ENCODE measurements at places on chromosomes 6 and 20.
A peak's percentile ranks its signal among the peaks of the same experiment; 100 is the strongest.

DNA sequence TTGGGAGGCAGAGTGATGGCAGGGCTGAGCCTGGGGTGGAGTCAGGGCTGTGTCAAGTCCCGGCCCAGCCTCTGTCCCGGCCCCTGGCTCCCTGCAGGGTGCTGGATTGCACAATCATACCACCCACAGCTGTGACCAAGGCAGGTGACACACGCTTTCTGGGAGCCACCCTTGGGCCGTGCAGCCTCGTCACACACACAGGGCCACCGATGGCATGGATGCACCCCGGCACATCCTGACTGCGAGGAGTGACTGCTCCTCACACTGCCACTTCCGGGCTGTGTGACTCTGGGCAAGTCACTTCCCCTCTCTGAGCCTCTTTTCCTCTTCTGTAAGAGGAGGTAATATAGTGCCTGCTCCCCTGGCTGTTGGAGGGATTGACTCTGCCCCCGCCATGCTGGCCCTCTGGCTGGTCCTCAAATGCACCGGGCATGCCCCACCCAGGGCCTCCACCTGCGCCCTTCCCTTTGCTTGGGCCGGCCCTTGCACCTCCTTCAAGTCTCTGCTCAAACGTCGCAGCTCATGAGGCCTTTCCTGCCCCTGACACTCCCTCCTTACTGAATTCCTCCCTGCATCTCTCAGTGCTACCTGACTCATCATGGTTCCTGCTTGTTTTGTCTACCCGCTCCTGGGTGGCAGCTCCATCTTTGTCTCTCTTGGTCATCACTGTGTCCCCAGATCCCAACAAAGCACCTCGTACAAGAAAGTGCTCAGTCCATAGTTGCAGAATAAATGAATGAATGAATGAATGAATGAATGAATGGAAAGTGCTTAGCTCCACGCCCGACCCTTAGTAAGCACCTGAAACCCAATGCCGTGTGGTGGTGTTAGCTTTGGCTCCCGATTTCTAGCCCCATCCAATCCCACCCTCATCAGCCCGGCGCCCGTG is 93.5 kb downstream of the CEBPB start:
- peak; percentile 24 for DNase-seq

DNA sequence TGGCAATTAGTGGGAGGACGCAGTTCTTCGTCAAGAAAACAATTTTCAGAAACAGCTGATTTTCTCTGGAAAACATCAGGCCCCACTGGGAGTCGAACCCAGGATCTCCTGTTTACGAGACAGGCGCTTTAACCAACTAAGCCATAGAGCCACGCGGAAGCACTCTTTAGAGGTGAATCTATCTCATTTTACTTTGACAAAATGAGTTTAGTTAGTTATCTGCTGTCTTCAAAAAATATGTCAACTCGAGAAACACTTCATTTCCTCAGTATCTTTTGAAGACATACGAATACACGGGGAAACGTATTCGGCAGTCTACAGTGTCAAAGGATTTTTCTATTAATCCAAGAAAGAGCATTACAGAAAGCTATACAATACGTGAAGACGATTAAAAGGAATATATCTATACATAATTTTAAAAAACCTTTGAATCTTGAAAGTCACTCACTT is 26.7 kb downstream of the GPX6 start:
- peak; percentile 67 for DNase-seq

- no peak for DNase-seq
These were observed 18.8 kb downstream of the APCDD1L start for GRCh38 chr20:58496429-58496769.

- peak; percentile 40 for DNase-seq
These were observed 201.0 kb downstream of the PRL start for GRCh38 chr6:22095836-22096235.

- no peak for DNase-seq
These were observed 60.7 kb upstream of the SHLD1 start for GRCh38 chr20:5689463-5689862.

- peak; percentile 26 for DNase-seq
These were observed 988 bp downstream of the TXNDC5 start for GRCh38 chr6:7909323-7910276.

DNA sequence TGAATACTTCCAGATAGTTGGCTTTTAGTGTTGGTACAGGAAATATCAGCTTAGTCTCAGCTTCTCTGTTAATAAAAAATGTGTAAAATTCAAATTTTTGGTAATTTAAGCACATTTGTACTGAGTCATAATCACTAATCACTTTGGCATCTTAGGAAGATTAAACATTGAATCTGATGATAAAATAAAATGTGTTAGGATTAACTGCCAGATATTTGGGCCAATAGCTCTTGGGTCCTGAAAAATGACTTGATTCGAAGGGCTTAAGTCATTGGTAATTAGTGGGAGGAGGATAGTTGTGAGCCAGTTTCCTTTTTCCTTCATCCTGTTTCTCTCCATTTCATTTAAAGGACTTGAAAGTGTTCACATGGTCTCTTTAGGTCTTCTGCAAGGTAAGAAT is 426.1 kb downstream of the RFPL4B start:
- no peak for DNase-seq

DNA sequence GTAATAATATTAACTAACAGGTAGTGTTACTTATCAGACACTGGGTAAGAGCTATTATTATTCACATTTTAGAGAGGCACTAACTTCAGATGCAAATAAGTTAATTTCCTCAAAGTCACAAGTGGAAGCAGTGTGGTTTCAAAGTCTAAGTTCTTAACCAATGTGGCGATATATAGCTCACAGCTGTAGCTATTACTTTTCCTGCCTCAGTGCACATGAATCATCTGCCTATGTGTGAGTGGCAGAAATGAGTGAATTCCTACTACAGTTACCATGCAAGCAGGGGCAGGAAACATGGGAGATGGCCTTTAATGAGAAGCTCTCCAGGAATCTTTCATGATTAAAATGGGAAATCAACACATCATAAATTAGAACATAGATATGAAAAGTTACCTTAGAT is 126.2 kb upstream of the EYA4 start:
- peak; percentile 20 for DNase-seq

DNA sequence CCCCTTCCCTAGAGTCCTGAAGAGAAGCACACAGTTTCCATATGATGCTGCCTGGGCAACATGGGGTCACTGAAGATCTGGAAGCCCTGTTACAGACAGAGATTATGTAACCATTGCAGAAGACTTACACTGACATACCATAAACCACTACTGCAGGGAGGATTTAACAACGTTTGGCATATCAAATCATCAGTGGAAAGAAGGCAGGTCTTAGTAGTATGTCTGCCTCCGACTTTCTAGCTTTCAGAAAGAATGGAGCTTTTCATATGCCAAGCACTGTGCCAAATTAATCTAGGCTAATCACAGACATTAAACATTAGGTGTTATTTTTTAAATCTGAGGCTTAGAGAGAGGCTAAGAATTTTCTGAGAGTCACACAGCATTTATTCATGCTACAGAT is 144.3 kb downstream of the ADGRB3 start:
- DNase-seq, result no peak

DNA sequence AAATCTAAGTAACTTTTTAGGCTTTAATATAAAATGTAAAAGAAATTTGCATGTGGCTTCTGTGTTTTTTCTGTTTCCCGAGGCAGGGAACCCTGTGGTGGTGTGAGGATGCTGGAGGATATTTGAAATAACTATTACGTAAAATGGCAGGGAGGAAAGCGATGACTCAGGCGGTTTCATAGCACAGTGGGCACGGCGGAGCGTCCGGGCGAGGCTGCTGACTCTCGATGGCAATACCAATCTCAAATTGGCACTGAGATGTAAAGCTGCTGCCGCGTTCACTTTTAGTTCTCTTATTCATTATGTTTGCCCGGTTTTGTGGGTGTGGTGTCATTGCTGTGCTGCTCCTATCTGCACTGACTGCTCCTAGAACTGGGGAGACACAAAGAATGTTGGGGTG is 254.3 kb downstream of the THBS2 start:
- no peak for DNase-seq

GRCh38 chr20:21049305-21049828 is 56.8 kb downstream of the LINC00237 start:
- DNase-seq, result no peak

DNA sequence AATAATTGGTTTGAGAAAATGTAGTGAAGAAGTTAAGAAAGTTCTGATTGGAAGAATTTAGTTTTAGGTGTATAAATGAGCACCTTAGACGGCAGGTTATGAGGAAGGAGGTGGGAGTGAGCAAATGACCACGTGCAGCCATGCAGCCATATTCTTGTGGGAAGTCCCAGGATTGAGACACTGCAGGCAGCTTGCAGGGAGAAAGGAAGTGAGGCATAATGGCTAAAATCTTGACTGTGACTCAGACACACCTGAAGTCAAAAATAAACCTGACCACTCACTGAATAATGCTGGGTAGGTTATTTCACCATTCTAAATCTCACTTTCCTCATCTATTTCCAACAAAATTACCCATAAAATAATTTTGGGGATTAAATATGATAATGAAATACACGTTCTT is 16.6 kb downstream of the DSE start:
- DNase-seq, result no peak

GRCh38 chr6:119612911-119613381 is 263.4 kb upstream of the MAN1A1 start:
- DNase-seq, result no peak

DNA sequence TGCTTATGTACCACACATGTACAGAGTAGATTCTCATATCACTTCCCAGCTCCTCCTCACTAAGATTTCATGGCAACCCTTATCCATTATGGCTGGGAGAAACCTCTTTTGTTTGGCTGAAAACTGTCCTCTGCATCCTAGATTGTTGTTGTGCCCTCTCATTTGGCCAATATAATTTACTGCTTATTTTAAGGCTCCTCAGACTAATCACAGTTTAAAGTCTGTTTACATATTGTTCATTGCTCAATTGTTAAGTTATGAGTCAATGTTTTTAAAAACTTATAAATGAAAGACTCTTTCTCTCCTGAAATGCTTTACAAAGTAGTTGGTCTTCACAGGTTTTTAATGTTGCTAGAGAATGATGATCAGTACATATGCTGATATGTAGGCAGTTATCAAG is 57.3 kb downstream of the FAM83B start:
- DNase-seq, result no peak

DNA sequence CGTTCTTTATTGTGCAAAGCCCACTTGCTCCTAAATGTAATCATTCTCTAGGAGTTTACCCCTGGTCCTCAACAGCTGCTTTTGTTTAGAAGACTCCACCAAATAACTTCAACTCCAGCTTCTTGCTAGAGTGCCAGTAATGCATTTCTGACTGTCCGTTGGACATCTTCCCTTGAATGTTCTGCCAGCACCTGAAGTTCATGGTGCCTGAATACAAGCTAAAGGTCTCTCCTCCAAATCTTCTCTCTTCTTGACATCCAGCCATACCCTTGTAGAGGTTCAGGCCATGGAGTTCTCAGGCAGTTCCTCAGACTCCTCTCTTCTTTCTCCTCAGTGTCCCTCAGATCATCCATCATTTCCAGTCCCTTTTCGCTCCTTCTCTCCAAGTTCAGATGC is 21.7 kb downstream of the PHACTR2 start:
- DNase-seq, result no peak

GRCh38 chr6:41724228-41724580 is 11.2 kb downstream of the TFEB start:
- no peak for DNase-seq

GRCh38 chr6:119027465-119027864 is 51.0 kb downstream of the FAM184A start:
- DNase-seq, result no peak

- no peak for DNase-seq
These were observed 24.1 kb upstream of the RPS6KA2 start for GRCh38 chr6:166650824-166651807.

- DNase-seq, result no peak
These were observed 374.1 kb downstream of the CD109 start for GRCh38 chr6:74070091-74070490.

DNA sequence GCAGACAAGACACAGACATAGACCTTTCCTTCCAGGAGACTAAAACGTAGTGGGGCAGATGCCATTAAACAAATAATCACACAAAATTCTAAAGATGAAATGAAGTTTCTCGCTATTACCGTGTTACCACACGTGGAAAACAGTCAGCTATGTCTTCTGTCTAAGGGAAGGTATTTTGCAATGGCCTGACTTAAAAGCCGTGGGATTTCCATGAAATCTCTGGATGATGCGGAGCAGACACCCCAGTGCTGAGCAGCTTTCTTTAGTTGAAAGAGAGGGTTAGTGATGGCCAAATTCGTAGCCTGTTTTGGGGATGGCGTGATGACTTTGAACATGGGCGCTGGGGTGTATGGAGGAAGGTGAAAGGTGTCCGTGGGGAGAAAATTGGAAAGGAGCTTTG is 281.8 kb downstream of the NRN1 start:
- DNase-seq, result no peak

DNA sequence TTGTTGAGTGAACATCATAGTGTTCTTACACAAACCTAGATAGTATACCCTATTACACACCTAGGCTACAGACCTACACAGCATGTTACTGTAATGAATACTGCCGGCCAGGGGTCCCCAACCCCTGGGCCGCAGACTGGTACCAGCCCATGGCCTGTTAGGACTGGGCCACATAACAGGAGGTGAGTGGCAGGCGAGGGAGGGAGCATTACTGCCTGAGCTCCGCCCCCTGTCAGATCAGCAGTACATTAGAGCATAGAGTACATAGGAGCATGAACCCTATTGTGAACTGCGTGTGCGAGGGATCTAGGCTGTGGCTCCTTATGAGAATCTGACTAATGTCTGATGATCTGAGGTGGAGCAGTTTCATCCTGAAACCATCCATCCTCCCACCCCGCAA is 126.3 kb downstream of the PRND start:
- no peak for DNase-seq

DNA sequence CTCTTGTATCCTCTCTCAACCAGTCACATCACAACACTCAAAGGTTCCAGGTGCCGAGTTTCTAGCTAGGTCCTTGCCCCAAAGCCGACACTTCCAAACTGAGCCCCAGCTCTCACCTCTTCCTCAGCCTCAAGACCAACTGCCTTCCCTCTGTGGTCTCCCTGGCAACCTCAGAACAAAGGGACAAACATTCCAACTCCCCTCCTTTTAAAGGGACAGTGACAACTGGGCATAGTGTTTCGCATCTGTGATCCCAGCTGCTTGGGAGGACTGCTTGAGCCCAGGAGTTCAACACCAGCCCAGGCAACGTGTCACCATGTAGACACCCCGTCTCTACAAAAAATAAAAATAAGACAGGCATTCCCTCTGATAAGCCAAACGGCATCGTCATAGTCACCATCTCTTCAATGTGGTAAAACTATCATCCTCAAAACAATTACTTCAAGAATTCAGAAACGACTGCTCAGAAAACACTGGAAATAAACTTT is 11.3 kb downstream of the DIDO1 start:
- peak; percentile 72 for DNase-seq

DNA sequence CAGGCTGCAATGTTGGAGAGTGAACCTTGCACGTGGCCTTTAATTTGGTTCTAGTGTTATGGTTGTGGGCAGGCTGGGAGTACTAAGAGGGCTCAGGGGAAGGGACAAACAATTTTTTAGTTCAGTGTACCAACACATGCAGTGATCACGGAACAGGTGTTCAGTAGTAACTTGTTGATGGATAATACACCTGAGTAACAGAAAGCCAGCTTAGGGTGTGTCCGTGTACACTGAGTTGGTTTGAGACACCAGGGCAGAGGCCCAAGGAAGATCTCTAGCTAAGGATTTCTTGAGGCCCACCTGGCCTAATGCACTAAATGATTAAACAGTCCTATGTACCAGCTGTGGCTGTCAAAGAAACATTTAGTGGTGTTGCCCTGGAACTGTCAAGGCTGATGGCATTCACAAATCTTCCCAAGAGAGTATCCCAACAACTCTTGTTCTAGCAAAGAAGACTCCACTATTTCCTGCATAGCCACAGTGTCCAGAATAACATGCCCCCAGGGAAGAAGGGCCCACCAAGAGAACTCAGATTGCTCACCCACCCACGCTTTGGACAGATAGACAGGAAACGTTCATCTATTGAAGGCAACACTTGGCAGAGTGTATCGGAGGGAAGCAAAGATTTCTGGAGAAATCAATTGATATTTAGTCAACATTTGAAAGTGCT is 60.0 kb downstream of the CD83 start:
- DNase-seq, result no peak
